NCI-H1092 (cell line): ENCODE measurements at places on chromosomes 3 and 15.
A peak's percentile ranks its signal among the peaks of the same experiment; 100 is the strongest.

DNA sequence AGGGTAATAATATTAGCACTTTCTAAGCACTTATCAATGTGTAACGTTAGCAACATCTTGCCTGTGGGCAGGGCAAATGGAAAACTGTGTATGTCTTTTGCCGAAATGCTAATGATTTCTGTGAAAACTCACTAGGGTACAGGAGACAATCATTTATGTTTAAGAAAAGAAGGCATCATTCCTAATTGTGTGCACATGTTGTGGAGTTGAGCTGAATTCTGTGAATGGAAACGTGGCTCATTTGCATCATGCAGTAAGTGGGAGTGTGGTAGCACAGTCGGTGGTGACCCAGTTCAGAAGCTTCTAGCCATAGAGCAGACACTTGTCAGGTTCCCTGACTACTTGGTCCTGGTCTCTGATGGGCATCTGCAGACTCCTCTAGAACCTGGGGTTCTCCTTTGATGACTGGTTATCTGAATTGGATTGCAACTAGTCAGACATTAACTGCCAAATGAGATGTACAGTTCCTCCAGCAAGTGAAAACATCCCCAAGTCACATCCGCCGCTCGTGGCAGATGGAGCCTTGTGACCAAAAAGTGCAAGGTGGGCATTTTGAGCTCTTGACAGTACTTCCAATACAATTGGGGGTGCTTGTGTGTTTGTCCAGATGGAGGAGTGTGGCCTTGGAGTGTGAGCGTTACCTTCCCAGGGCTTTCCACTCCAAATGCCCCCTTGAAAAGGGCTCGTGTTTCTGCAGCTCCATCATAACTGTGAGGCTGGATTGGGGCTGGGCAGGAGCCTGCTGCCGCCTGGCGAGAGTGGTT, 21.5 kb downstream of the MRPS25 start:
- DNase-seq = no peak

- peak; percentile 44 for DNase-seq
Observed at GRCh38 chr3:20041197-20041780, 1.0 kb downstream of the KAT2B start.

- DNase-seq = no peak
Observed at GRCh38 chr15:35243758-35244157, 158.7 kb upstream of the NANOGP8 start.

- no peak for DNase-seq
Observed at GRCh38 chr15:68641376-68641775, 62.6 kb downstream of the CORO2B start.

GRCh38 chr15:80967451-80967850, 22.2 kb downstream of the MESD start:
- DNase-seq = no peak

- no peak for DNase-seq
Observed at GRCh38 chr3:25572919-25573385, 91.8 kb downstream of the TOP2B start.

DNA sequence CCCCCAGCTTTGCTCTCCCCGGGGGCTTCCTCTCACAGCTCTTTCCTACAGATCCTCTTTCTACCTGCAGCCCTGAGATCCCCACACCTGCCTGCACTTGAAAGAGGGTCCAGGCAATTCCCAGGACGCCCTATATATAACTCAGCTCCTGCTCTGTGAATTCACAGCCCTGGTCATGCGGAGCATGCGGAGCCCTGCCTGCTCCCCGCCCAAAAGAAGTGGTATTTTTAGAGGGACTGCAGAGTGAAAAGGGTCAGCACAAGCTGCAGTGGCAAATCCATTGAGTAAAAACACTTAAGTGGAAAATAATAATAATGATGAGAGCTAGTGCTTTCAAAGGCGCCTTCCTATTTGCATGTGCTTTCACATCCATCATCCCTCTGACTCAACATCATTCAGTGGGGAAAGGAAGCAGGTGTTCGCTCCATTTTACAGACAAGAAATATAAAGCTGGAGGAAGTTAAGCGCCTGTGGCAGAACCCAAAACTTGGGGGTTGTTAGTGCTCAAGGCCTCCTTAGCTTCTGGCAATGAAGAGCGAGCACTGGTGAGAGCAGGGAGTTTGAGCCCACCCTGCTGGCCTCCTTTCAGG, 76.3 kb upstream of the LIPC start:
- DNase-seq = peak; percentile 1

GRCh38 chr3:172173316-172174254, 134.2 kb downstream of the FNDC3B start:
- no peak for DNase-seq

GRCh38 chr15:51680321-51680720, 982 bp upstream of the SCG3 start:
- DNase-seq = no peak

GRCh38 chr3:4856136-4856535, 123.1 kb upstream of the BHLHE40 start:
- no peak for DNase-seq

DNA sequence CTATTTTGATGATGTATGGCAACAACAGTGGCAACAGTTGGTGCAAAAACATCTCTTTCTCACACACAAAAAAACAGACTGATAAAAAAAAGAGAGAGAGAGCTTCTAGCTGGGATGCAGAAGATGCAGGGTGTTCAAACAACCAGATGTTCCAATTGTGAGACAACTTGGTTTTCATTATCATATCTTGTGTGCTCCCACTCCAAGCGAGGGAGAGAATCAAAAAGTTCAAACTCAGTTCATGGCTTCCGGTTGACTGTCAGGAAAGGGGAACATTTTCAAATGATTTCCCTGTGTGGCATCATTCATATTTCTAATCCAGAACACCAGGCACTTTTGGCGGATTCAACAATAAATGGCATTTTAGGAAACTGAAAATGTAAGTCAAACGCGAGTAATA, 72.1 kb downstream of the RSL24D1 start:
- no peak for DNase-seq

GRCh38 chr3:72258361-72259141, 473.6 kb upstream of the PROK2 start:
- peak; percentile 67 for DNase-seq

GRCh38 chr3:37971467-37971866, 19.1 kb upstream of the VILL start:
- DNase-seq = no peak
